Astrocyte (in vitro differentiated cells and primary cell): ENCODE measurements at places on chromosomes 2 and 18. TPM values are rescaled to one million over a fixed set of nuclear protein-coding genes. Genes with fewer than 3 reads are reported as not detected.
A peak's percentile ranks its signal among the peaks of the same experiment; 100 is the strongest.

Gene LRATD1
- 17.6 and 28.3 TPM in 2 replicates for total RNA-seq

Gene REG1B
- total RNA-seq, result not detected in 2 replicates

Gene IAH1
- 31.1 and 31.4 TPM in 2 replicates for total RNA-seq

Gene FBLN7
- not detected in 2 replicates for total RNA-seq

Gene SETBP1
- 8.5 and 12.4 TPM in 2 replicates for total RNA-seq

Gene MC2R
- total RNA-seq, result not detected in 2 replicates

Gene DUSP2
- 0.84 and 0.95 TPM in 2 replicates for total RNA-seq

Gene GBX2
- 1.2 and 1.8 TPM in 2 replicates for total RNA-seq

Gene CERKL
- 0.16 TPM in 1 of 2 replicates, not detected in the other for total RNA-seq

Gene IL36A
- total RNA-seq, result not detected in 2 replicates

Gene MYO1B
- 95.7 TPM in 2 replicates for total RNA-seq

DNA sequence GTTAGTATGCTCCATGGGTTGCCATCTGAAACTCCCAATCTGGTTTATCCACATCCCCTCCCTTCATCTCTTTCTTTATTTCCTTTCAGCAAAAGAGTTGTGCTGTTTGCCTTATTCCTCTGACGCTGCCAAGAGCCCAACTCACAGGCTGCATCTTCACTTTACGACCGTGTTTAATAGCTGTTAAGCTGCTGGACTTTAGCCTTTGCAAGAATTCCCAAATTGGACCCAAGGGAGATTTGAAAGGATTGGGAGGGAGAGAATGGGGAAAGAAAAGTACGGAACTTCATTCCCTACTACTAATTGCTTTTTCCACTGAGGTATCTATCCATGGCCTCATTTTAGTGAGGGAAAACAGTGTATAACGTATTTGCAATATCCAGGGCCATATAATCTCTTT lies 263.4 kb upstream of the MEIS1 start:
- H3K4me3 ChIP-seq, result no peak overlapping the region
- no peaks in the 10 kb centered on the region for H3K4me1 ChIP-seq
- no peaks in the 10 kb centered on the region for H3K36me3 ChIP-seq

DNA sequence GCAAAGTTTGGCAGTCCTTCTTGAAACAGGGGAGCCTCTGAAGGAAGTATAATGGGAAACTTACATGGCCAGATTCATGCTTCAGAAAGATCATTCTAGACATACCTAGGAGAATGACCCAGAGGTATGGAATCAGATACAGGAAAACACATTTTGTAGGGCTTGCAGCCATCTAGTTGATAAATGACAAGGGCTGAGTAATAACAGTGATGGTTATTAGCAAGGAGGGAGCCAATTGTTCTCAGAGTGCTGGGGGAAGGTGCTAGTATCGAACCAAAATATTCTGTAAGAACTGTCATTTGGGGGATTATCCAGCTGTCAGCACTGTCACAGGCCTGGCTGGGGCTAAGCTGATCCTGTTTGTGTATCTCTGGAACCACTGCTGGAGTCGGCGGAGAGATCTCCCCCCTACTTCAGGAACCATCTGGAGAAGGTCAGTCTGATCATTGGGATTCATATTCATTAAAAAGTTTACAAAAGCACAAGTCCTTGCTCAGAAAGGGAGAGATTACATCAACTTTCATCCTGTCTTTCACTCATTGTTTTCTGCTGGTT lies 113.8 kb upstream of the THSD7B start:
- H3K4me3 ChIP-seq, result no peak overlapping the region
- H3K27me3 ChIP-seq, result no peaks in the 10 kb centered on the region
- no peak for DNase-seq
- no peak overlapping the region for H3K27ac ChIP-seq
- H3K4me1 ChIP-seq, result no peaks in the 10 kb centered on the region

GRCh38 chr2:134272806-134273205 lies 18.9 kb downstream of the MGAT5 start:
- no peaks in the 10 kb centered on the region for H3K27me3 ChIP-seq
- no peaks in the 10 kb centered on the region for H3K4me1 ChIP-seq
- no peak overlapping the region for H3K4me3 ChIP-seq
- DNase-seq, result no peak

- no peaks in the 10 kb centered on the region for H3K4me1 ChIP-seq
- peaks cover 5% of the 10 kb centered on the region for H3K27me3 ChIP-seq
- H3K36me3 ChIP-seq, result no peaks in the 10 kb centered on the region
- H3K27ac ChIP-seq, result no peak overlapping the region
- peak; percentile 79 for DNase-seq
Measured at GRCh38 chr2:233051241-233052149, 8.6 kb upstream of the INPP5D start.

- H3K4me3 ChIP-seq, result no peak overlapping the region
- peak; percentile 99 for DNase-seq
- H3K4me1 ChIP-seq, result peaks cover 33% of the 10 kb centered on the region
- peak overlapping the region; percentile 94 for H3K27ac ChIP-seq
- H3K27me3 ChIP-seq, result no peaks in the 10 kb centered on the region
- no peaks in the 10 kb centered on the region for H3K36me3 ChIP-seq
Measured at GRCh38 chr2:43075054-43075593, 151.3 kb downstream of the ZFP36L2 start.

- no peak for DNase-seq
- no peaks in the 10 kb centered on the region for H3K27me3 ChIP-seq
- no peak overlapping the region for H3K4me3 ChIP-seq
- H3K4me1 ChIP-seq, result no peaks in the 10 kb centered on the region
Measured at GRCh38 chr2:41914936-41915335, 132.9 kb upstream of the PKDCC start.

DNA sequence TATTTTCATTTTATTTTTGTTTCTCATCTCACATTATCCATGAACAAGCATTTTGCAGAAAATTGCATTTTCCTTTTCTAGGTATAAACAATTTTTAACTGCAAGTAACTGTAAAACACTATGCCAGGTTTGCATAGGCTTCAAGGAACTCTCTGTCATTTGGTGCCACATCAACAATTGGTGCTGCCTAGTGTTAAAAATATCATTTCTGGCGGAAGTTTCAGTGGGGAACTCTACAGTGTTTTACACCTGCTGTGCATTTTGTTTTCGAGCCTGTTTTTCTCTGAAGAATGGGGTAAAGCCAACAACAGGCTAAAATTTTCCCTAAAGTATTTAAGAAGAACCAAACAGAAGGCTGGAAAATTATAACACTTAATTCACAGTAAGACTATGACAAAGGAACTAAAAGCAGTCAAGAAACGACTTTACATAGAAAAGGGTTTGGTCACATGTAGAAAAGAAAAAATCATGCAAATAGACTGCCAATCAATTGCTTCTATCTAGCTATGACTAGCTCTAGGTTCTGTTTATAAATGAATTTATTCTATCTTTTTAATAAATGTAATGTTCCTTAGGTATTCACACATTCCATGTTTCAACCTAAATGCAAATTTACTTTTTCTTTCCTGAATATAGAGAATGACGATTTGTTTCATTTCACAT lies 21.4 kb upstream of the FRZB start:
- H3K27me3 ChIP-seq, result no peaks in the 10 kb centered on the region
- no peak for DNase-seq
- no peaks in the 10 kb centered on the region for H3K36me3 ChIP-seq
- H3K4me1 ChIP-seq, result no peaks in the 10 kb centered on the region
- no peak overlapping the region for H3K27ac ChIP-seq
- no peak overlapping the region for H3K4me3 ChIP-seq

GRCh38 chr18:4260107-4260506 lies 195.0 kb downstream of the DLGAP1 start:
- H3K4me3 ChIP-seq, result no peak overlapping the region
- H3K4me1 ChIP-seq, result no peaks in the 10 kb centered on the region
- H3K36me3 ChIP-seq, result no peaks in the 10 kb centered on the region
- DNase-seq, result no peak
- H3K27ac ChIP-seq, result no peak overlapping the region

DNA sequence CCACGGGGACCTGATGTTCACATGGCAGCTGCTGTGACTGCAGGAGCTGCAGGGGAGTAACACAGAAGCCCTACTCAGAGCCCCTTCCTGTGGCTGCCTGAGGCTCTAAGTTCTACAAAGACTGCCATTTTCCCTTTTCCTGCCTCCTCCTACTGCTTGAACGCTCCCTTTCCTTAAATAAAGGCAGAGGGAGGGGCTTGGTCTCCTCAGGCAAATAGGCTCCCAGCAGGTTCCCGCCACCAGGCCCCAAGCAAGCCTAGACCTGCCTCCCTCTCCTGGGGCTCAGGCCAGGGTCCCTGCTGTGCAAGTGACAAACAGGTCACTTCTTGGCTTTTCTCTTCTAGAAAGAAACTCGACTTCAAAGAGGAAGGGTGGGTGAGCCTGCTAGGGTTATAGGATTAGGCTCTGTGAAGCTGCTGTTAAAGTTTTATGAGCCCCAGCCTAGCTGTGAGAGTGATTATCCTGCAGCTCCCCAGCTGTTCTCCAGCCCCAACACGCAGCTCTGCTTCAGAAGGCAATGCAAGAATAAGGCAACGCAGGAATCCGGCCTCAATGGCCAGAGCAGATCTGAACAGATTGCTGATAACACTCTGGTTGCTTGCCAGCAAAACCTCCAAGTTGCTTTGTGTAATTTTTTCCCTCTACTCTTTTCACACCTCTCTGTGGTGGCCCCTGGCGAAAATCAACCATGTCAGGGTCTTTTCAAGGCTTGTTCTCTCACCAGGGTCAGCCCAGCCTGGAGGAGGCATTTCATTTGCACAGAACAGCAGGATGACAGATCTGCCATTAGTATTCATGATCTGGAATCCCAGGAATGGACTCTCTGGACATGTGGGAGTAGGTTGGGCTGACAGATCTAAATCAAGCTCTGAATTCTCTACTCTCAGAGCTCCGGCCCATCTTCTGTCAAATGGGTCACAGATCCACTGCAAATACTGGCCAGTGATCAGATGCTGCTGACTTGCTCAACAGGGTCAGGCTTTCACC lies 71.3 kb downstream of the MRO start:
- H3K27ac ChIP-seq, result no peak overlapping the region
- no peaks in the 10 kb centered on the region for H3K27me3 ChIP-seq
- no peak overlapping the region for H3K4me3 ChIP-seq
- no peaks in the 10 kb centered on the region for H3K4me1 ChIP-seq
- no peak for DNase-seq

- no peak overlapping the region for H3K27ac ChIP-seq
- no peak overlapping the region for H3K4me3 ChIP-seq
- DNase-seq, result no peak
- no peaks in the 10 kb centered on the region for H3K36me3 ChIP-seq
- no peaks in the 10 kb centered on the region for H3K4me1 ChIP-seq
Measured at GRCh38 chr18:72207280-72207679, 336.9 kb downstream of the CBLN2 start.

GRCh38 chr2:109481196-109481555 lies 132.6 kb downstream of the SEPTIN10 start:
- no peaks in the 10 kb centered on the region for H3K27me3 ChIP-seq
- H3K27ac ChIP-seq, result no peak overlapping the region
- no peak overlapping the region for H3K4me3 ChIP-seq
- peaks cover 5% of the 10 kb centered on the region for H3K4me1 ChIP-seq
- peak; percentile 25 for DNase-seq
- H3K36me3 ChIP-seq, result no peaks in the 10 kb centered on the region

DNA sequence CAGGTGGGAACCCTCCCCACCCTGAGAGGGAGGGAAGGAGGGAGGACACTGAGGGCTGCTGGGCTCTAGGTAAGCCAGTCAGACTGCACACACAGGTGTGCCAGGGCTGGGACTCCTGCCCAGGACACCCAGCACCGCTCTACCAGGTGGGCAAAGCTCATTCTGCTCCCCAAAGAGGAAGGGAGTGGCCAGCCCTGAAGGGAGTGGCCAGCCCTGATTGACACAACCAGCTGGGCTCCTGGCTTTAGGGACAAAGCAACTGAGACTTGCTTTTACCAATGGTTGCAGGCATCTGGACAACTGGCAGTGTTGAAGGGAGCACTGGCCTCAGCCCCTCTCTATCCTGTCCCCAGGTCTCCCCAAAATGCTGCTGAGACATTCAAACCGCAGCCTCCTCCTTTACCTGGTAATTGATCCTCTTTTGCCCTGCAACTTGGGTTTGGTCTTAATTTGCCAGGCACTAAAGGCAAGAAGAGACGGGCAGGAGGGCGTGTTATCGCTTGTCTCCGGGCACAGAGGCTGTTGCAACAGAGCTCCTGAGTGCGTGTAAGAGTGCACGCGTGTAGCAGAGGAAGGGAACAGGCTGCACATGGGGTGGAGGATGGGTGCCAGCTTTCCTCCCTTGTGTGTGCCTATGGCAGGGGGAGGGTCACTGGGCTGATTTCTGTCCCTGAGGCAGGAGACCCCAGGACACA lies 14.5 kb upstream of the FOSL2 start:
- H3K36me3 ChIP-seq, result no peaks in the 10 kb centered on the region
- H3K27ac ChIP-seq, result no peak overlapping the region
- no peaks in the 10 kb centered on the region for H3K27me3 ChIP-seq
- no peak for DNase-seq
- no peak overlapping the region for H3K4me3 ChIP-seq
- no peaks in the 10 kb centered on the region for H3K4me1 ChIP-seq

DNA sequence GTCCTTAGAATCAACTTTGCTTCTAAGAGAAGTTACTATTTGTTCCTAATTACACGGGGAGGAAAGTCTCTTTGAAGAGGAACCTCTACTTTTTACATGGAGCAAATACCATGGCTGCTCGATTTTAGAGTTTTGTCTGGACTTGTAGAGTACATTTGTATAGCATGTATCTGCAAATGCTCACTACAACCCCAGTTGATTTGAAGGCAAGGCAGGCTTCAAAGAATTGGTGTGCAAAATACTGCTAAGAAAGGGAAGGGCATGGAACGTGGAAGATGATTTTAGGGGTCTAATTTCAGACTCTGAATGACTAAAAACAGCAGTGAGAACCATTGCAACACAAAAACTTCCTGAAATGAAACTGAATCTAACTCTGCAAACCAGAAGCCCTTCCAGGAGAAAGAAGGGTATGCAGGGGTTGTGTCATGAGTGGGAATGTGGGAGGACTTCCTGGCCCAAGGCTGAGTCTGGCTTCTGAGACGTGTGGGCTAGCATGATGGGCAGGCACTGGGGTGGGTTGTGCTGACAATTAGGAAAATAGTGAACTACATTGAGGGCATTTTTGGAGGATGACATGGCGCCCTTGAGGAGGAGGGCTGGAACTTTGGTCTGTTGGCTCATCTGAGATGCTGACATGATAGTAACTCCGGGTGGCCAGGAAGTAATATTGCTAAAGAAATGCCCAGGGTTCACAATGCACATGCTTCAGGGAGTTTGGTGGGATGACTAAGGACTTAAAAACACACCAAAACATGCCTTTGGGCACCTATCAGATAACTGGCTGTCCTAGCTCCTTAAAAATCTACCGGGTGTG lies 18.9 kb upstream of the IL1R2 start:
- no peak overlapping the region for H3K27ac ChIP-seq
- DNase-seq, result peak; percentile 57
- no peaks in the 10 kb centered on the region for H3K36me3 ChIP-seq
- no peak overlapping the region for H3K4me3 ChIP-seq
- H3K4me1 ChIP-seq, result peaks cover 4% of the 10 kb centered on the region
- H3K27me3 ChIP-seq, result no peaks in the 10 kb centered on the region

- H3K4me3 ChIP-seq, result no peak overlapping the region
- H3K27ac ChIP-seq, result peak overlapping the region; percentile 84
- H3K4me1 ChIP-seq, result peaks cover 29% of the 10 kb centered on the region
- H3K27me3 ChIP-seq, result no peaks in the 10 kb centered on the region
Measured at GRCh38 chr2:233413559-233414272, 59.4 kb downstream of the DGKD start.
